ENCODE measurements at places on chromosomes 2 and 18.

DNA sequence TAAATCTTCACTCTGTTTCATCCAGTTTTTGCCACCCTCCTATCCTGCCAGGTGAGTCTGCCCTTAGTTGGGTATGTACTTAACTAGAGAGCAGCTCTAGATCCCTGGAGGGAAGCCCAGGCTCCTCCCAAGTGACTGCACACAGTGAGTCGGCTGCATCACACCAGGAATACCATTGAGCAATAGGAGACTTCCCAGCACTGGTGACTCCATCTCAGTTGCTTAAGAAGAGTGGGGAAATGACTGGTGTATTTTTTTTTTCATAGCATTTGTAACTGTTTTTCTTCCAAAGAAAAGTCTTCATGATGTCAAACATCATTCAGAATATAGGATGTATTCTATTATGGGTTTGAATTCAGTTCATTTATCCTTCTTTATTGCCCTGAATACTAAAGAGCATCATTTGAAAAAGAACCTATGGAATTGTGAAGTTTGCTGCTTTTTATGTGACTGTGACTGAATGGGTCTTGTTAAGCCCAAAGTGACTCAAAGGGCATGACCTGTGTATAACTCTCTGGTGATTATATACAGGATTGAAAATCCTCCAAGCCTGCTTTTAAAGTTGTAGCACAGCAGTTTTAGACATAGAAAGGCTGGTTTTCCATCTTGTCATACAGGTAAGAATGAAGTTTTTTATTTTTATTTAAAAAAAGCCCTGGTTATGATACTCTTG, 84.3 kb downstream of the MAP3K20 start:
- no peak for DNase-seq

GRCh38 chr18:48826271-48826670, 124.5 kb downstream of the SMAD7 start:
- DNase-seq: no peak

DNA sequence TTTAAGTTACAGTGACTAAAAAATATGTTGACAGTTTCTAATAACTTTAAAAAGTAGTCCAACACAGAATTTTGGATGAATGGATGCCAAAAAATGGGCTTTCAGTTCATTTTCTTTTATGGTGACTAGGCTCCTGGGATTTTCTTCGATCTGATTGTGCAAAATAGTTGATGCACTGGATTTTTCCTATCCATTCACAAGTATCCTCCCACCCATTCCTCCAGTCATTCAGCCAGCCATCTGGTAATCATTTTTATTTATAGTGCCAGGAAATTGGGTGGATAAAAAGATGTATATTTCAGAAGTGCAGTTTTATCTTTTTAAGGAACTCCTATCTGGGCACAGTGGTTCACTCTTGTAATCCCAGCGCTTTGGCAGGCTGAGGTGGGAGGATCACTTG, 175.1 kb downstream of the PTPRM start:
- no peak for DNase-seq

DNA sequence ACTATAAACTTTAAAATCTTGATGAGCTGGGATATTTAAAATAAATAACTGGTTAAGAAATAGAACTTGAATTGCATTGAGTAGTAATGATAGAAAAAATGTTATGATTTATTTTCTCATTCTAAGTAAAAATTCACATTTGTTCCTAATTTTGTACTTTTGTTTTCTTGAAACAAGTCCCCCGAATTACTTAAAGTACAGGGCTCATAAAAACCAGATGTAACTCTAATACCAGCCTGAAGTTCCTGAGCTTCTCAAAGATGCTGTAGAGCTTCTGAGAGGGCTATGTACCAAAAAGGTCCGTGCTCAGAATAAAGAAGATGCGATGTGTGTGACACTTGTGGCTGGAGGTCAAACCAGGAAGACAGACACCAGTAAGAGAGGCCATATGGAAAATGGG, 116.1 kb upstream of the TACR1 start:
- DNase-seq: no peak

- peak; percentile 29 for DNase-seq
Measured at GRCh38 chr2:232875256-232876121, 5.4 kb downstream of the SNORC start.

DNA sequence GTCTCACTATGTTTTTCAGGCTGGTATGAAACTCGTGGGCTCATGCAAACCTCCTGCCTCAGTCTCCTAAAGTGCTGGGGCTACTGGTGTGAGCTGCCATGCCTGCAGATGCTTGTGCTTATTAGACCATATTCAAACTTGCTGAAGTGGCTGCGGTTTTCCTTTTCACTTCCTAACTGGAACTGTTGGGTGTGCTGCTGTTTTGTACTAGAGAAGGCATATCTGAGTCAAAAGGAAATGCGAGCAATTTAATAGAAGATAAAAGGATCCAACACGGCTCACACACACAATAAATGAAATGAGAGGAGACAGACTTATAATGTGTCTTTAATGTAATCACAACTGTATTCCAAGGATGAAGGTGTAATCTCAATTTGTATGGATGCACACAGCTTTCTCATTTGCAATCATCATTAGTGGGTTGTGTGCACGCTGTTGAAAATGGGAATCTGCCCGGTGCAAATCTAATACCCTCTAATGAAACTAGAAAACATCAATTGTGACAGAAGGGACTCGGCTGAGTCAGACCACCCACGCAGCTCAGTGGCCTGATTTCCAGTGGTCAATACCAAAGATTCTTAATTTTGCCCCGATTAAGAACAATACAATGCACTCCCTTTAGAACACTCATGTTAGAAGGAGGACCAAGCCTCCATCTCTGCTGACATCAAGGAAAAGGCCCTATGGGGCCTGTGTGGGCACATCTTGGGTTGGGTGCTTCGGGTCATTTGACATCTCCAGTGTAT, 532.7 kb downstream of the TDRD15 start:
- DNase-seq: no peak

GRCh38 chr2:105919826-105920225, 175.1 kb downstream of the NCK2 start:
- DNase-seq: no peak

- DNase-seq: no peak
Measured at GRCh38 chr18:75090336-75090735, 118.6 kb downstream of the PTGR3 start.

DNA sequence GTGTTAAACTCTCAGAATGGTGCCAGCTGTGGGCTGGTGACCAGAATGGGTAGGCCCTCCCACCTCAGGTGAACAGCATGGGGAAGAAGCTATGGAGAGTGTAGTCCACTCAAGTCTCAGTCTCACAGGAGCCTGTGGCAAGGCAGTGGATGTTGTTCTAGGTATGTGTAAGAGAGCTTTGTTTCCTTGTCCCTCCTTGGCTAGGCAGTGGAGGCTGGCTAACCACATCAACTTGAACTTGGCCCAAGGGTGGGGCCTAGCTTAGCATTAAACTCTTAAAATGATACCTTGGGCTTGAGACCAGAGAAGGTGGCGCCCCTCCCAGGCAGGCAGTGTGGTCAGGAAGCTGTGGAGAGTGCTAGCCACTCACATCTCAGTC, 53.2 kb upstream of the SLC4A10 start:
- DNase-seq: no peak

- no peak for DNase-seq
Measured at GRCh38 chr18:28086670-28087552, 90.0 kb downstream of the CDH2 start.

DNA sequence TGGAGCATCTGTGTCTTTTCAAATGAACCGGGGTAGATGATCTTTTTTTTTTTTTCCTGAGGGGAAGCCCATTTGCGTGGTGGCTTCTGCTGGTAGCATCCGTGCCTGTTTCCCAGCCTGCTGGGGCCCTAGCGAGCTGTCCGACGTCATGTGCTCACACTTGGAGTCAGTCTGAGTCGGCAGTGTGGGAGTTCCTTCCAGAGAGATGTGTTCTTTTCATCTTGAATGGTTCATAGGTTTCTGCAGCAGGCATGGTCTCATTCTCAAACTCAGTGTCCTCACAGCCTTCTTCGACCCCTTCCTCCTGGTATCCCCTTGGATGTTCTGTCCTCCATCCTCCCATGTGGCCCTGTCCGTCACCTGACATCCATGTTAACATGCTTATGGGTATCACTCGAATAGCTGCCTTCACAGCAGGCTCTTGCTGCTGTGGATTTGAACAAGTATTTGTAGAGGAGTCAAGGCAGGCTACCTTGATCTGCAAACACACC, 51.0 kb downstream of the LDLRAD4 start:
- no peak for DNase-seq

DNA sequence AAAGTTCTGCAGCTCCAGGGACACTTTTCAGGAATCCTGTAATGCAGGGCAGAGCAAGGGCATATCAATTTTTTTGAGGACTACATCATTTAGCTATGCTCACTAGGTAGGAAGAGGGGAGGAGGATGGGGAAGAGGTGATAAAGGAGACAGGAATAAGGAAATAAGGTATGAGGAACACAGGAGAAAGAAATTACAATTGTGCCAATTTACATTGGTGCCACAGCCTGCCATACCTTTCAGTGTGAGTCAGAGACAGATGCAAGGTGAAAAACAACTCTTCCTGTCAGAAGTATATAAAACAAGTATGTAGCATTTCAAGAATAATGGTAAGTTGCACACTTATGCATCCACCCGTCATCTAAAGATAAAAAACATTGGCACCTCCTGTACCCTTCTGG, 5.4 kb upstream of the MRPS9 start:
- no peak for DNase-seq

GRCh38 chr2:127681288-127681804, 6.0 kb upstream of the LIMS2 start:
- no peak for DNase-seq

DNA sequence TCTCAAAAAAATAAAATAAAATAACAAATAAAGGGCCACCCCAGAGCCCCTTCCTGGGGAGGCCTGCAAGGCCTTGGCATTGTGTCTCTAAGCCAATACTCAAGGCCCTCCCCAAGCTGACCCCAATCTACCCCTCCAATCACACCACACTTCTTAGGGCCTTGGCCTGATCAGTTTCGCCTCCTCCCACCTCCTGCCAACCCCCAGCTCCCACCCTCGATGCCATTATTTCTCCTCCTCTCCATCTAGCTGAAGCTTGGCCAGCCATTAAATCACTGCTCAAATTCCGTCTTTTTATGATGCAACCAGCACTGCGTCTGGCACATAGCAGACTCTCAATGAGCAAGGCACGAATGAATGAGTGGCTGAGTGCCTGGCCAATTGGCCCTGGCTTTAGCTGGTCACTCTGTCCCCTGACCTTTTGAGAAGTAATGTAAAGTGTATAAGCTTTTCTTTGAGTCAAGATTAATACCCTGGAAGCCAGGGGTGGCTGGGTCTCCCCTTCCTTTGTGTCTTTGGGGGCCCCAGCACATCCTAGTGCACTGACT, 55.9 kb downstream of the SMAD7 start:
- DNase-seq: no peak

DNA sequence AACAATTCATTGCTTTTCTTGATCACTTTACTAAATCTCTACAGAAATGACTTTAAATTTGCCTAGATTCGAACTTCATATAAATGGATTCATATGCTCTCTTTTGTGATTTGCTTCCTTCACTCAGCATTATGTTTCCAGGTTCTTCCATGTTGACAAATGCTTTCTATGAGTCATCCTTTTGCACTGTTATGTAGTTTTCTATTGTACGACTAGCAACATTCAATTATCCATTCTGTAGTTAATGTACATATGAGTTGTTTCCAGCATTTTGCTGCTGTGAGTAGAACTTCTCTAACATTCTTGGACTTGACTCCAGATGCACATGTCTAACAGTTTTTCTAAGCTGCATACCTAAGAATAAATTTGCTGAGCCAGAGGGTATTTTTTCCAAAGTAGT, 66.5 kb upstream of the NEUROD1 start:
- no peak for DNase-seq
